ENCODE measurements at places on chromosomes 16 and 17.

DNA sequence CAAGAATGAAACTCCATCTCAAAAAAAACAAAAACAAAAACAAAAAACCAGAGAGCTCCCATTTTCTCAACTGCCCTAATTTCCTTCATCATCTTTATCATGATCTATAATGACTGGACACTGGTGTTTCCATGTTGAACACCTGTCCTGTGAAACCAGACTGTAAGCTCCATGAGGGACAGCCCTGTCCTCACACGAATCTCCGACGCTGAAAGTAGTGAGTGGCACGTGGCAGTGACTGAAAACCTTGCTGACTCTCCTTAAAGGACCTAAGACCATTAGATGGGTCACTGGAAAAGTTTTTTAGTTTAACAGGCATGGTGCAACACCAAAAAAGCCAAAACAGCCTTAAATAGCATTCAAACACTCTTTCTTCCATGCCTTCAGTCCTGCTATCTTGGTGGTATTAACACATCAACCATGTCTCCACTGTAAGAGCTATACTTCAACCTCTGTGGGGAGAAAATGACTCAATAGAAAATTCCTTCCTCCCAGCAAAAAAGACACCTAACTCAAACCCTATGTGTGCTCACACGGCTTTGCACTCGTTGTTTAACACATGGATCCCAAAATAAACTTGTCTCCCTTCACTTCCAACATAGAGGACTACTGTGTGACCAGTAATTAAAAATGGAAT is 8.3 kb downstream of the AXIN2 start:
- DNase-seq, result no peak

DNA sequence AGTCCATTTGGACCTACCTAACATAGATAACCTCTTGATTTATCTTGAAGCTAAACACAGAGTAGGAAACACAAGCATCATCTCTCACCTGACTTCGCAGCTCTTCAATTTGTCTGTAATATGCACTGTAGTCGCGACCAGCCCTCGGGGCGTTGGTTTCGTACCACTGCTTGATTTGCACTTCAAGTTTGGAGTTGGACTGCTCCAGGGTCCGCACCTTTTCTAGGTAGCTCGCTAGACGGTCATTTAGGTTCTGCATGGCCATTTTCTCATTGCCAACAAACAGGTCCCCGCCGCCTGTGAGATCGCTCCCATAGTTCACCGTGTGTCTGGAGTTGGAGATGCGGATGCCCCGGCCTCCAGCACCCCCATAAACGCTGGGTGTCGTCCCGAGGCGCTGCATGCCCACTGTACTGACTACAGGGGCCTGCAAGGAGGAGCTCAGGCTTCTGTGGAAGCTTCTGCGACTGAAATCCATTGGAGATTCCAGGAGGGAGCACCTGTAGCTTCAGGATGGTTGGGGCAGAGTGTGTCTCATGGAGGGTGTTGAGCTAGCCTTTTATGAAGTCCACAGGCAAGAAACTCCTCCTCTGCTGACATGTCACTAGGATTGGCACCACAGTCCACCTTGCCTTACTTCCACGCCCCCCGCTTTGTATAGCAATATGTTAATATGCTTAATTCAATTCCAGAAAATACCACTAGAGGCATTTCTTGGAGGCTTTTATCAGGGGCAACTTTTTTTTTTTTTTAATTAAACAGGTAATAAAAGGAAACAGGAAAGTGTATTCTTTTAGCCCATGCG is at the start of gene KRT20:
TSS of gene KRT20 (minus strand) at position 535 of the 805 bp plus-strand sequence. CDS start at position 478, 57 bp downstream.
- DNase-seq, result no peak

DNA sequence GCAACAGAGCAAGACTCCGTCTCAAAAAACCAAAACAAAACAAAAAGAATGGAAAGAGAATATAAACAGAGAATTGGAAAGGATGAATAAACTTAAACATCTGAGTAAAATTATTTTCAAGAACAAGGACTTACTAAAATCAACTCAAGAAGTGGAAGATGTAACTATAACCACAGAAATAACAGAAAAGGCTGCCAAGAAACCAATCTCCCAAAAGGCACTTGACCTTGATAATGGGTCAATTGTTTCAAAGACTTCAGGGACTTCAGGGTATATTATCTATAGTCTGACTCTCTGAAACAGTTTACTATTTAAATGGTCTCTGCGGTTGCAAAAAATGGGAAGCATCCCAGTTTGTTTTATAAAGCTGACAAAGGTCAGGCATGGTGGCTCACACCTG is 35.1 kb downstream of the VPS53 start:
- DNase-seq, result no peak

GRCh38 chr16:3266873-3267537 is 10.6 kb upstream of the MEFV start:
- DNase-seq, result no peak

DNA sequence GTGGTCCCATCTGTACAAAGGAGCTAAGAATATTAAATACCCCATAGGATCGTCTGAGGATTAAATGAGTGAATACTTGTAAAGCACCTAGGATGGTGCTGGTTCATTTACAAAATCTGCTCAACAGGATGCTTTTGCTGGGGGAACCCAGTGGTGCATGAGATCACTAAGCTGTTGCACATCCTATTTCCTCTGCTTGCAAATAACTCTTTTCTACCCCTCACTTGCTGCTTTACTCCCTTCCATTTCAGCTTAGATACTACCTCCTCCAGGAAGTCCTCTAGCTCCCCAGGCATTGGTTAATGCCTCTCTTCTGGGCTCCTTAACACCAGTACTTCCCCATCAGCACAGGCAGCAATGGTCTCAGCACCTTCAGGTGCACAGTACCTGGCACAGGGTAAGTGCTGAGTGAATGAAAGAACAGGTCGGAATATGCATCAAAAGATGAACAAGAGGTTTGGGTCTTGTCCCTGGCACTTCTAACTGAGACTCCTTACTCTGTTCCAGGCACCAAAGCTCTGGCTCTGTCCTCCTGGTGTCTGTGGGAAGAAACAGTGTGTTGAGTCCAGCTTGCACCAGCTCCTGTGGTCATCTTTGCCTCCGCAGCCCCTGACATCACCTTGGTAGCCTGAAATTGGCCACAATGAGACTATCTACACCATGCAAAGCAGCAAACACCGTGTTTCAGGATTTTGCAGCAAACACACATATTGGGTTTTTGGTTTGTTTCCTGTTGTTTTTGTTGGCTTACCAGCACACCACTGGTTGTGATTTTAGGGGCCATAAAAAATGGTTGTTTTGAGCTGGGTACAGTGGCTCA is 24.1 kb upstream of the IL21R start:
- no peak for DNase-seq

DNA sequence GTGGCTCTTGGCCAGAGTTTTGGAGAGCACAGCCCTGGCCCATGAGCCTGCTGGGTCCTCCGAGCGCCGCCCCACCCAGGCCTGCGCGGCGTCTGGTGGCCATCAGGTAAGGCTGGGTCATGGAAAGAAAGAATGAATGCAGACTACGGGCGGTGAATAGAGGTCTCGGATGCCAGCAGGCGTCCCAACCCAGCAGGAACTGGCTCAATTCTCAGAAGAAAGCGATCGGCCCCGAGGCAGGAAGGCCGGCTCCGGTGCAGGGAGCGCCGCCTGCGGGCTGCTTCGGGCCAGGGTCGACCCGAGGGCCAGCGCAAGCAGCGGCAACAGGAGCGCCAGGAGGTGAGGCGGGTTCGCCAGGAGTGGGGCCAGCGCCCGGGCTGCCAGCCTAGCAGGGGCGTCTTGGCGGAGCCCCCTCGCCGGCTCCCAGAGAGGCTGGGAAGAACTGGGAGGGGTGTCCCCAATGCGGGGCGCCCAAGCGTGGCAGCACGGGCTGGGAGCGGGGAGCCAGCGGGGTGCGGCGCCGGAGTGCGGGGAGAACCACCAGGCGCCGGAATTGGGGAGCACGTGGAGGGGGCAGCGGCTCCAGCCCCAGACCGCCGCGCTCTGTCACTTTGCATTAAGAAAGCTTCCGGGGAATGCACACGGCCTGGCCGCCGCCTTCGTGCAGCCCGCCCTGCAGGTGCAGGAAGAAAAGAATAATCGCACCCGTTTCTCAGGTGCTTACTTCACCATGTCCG is 7.1 kb upstream of the TMC5 start:
- no peak for DNase-seq

GRCh38 chr16:1656808-1657617 is 21.1 kb upstream of the JPT2 start:
- no peak for DNase-seq

- no peak for DNase-seq
These were observed 23.5 kb downstream of the POLR3E start for GRCh38 chr16:22320572-22321339.

- DNase-seq, result no peak
These were observed 126.0 kb upstream of the CIBAR2 start for GRCh38 chr16:85238233-85238647.
